ENCODE measurements at places on chromosomes 7 and 10. TPM values are rescaled to one million over a fixed set of nuclear protein-coding genes. Genes with fewer than 3 reads are reported as not detected.

The CALHM1 gene
- not detected for total RNA-seq

The DNAH11 gene
- 0.08 TPM for total RNA-seq

The LDB3 gene
- 1,478 TPM for total RNA-seq

The UNC5B gene
- 13.1 TPM for total RNA-seq

The HECTD2 gene
- total RNA-seq, result 2.5 TPM

The TMEM273 gene
- total RNA-seq, result 27.9 TPM

The BMI1 gene
- total RNA-seq, result 34.4 TPM

The ADAM12 gene
- 0.35 TPM for total RNA-seq

The CPN1 gene
- total RNA-seq, result not detected

The PLXDC2 gene
- total RNA-seq, result 13.1 TPM

The MYOZ1 gene
- 0.51 TPM for total RNA-seq

The DLX5 gene
- not detected for total RNA-seq

Data from Right ventricle myocardium inferior (tissue), 1 donor.